ENCODE measurements at places on chromosomes 7 and 10. TPM values are rescaled to one million over a fixed set of nuclear protein-coding genes. Genes with fewer than 3 reads are reported as not detected.

CRCP gene
- total RNA-seq: 19.8 TPM

- DNase-seq: no peak
Measured at GRCh38 chr7:82816272-82816671, 346.4 kb downstream of the PCLO start.

ITGB8 gene
- 0.31 TPM for total RNA-seq

HOXA9 gene
- total RNA-seq: 19.1 TPM

AVPI1 gene
- 1.4 TPM for total RNA-seq

- no peak for DNase-seq
Measured at GRCh38 chr10:103791858-103792257, 63.5 kb downstream of the SH3PXD2A start.

C10orf62 gene
- total RNA-seq: not detected

DNA sequence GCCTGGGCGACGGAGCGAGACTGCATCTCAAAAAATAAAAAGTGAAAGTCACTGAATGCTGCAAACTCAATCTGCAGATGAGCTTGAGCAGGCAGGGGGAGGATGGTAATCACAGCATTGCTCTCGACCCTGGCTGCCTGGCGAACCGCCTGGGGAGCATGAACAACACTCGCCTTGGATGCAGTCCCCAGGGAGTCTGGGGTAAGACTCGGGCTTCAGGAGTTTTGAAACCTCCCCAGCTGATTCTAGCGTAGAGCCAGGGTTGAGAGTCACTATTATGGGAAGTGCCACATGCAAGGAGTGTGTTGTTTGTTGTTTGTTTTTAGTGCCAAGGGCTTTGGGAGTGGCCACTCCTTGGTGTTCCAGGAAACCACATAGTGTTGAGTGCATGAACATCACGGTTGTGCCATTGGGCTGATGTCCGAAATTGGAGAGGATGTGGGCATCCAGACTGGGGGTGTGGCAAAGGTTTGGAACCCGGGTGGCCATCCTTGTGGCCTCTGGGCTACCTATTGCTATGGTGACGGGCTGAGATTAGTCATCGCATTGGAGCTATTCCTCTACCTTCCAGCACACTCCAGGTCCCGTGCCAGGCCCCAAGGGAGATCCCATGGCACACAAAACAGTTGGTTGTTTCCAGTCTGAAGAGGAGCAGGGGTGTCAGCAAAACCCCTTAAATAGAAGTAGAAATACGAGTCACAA lies 92.6 kb downstream of the RGS10 start:
- peak; percentile 29 for DNase-seq

GRCh38 chr10:125159486-125159931 lies 854 bp downstream of the CTBP2 start:
- no peak for DNase-seq

- DNase-seq: no peak
Measured at GRCh38 chr7:152177681-152178404, 152.4 kb downstream of the GALNT11 start.
